HuH-7.5 (cell line): ENCODE measurements at places on chromosomes 13 and 19.

- DNase-seq, result peak; percentile 68
Measured at GRCh38 chr19:49851456-49852259, 699 bp downstream of the PTOV1 start.

DNA sequence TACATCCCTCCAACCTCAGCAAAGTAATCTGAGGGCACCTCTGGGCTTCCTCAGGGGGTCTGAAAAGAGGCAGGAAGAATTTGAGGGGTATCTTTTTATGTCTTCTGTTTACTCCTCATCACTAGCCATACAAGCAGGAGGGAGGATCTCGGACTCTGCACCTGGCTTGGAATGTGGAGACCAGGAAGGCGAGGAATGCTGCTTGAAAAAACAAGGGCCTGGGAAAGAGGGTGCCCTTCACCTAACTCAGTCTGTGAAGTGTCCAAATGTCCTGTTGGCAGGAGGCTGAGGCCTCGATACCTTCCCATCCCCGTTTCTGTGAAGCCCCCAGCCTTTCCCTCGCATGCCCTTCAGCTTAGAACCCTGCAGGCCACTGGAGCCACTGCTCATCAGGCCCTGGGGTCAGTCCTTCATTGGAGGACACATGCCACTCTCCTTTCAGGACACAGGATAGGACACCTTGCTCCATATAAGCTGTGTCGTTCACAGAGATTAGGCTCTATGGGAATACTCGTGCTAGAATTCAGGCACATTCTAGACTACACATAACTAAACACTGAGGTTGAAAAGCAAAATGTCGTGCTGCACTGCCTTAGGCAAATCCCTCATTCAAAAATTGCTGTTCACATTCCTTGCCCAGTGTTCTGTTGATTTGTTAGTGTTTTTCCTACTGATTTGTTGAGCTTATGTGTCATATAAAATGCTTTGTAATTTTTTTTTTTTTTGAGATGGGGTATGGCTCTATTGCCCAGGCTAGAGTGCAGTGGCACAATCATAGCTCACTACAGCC, 49.7 kb downstream of the ESD start:
- DNase-seq, result no peak

GRCh38 chr13:49214917-49215376, 5.2 kb upstream of the MLNR start:
- DNase-seq, result no peak

DNA sequence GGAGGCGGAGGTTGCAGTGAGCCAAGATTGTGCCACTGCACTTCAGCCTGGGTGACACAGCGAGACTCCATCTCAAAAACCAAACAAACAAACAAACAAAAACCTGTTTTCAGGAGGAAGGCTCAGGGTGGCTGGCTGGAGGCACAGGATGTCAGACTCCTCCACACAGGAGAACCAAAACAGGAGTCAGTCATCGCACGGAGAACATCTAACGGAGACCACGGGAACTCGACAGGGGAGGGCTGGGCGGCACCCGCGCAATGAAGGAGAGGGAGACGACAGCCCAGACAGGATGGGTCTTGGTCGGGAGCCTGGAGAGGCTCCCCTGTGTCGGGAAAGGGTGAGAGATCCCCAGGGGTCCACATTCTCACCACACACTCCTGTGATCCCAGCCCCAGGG, 20.8 kb upstream of the SLC7A9 start:
- DNase-seq, result no peak

DNA sequence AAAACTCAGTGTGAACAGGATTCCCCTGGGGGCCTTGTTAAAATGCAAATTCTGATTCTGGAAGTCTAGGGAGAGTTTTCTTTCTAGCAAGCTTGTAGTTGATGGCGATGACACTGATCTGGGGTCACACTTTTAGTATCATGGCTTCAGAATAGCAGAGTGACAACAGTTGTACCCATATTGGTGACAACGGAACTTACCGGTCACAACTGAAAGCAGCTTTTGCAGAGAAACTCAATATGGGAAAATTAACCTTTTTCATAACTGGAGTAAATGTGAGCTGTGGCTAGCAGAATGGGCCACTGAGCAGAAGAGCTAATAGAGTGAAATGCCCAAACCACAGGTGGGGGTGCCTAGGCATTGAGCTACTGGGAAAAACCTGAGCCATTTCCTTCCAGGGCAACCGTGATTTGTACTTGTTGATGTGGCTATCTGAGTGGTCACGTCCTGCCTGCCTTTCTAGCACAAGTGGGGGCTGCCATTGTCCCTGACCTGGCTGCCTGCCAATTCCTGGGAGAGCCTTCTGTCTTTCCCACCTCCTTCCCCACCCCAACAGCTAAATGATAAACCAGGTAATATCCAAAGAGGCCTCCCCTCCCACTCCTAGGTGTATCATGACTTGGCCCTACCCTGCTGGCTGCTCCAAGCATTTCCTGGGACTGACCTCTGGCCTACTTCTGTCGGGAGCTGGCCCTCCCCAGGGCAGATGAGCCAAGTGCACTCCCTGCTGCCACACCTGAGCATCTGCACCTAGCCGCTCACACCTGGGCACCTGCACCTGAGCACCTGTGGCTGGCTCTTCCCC, 1.7 kb upstream of the SLC10A2 start:
- DNase-seq, result no peak

DNA sequence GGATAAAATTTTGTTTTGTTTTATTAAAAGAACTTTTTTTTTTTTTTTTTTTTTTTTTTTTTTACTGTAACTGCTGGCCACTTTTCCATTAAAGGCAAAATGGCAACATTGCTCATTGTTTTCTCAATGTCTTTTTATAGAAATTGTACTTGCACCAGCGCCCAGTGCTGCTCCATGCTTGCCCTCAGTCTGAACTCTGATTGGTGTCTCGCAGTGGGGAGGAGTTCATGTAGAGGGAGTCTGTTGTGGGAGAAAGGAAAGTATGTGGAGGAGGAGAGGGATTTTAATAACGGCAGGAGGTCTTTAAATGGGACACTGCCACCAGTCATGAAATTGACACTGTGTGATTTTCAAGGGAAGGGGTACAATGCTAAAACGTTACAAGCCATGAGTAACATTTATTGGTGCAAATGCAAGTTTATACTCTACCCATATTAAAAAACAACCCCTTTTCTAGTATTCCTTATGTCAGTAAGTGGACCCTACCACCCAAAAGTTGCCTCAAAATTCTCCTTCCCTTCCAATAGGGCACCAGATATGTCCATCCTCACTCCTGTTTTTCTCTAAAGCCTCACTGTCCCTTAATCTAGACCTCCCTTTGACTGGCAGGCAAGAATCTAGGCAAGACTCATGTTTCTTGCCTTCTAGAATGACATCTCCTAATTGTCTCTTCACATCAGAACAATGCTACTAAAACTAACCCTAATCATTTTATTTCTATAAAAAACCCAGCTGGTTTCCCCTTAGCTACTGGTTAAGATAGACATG, 3.2 kb downstream of the RASL11A start:
- DNase-seq, result no peak

DNA sequence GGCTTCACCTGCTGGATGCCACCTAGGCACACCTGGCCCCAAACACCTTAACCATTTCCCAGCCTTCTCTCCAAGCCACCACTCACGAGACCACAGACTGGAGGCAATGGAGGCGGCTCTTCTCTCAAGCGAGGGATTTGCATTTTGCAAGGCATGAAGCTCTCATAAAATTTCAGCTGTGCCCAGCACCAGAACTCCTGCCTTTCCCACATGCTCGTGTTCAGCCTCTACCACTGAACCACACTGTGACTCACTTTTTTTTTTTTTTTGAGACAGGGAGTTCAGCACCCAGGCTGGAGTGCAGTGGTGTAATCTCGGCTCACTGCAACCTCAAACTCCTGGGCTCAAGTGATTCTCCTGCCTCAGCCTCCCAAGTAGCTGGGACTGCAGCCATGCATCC, 10.6 kb downstream of the NANOS3 start:
- DNase-seq, result no peak
